ENCODE measurements at places on chromosomes 2 and 18.

DNA sequence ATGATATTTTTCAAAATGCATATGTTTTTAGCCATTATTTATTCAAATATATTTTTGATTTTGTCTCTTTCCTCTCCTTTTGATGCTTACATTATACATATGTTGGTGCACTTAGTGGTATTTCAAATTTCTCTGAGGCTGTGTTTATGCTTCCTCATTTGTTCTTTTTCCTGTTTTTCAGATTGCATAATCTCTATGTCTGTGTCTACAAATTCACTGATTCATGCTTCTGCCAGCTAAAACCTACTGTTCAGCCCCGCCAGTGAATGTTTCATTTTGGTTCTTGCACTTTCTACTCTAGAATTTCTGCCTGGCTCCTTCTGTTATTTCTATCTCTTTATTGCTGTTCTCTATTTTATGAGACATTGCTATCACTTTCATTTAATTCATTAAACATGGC is 951.7 kb upstream of the CNTNAP5 start:
- no peak for DNase-seq

DNA sequence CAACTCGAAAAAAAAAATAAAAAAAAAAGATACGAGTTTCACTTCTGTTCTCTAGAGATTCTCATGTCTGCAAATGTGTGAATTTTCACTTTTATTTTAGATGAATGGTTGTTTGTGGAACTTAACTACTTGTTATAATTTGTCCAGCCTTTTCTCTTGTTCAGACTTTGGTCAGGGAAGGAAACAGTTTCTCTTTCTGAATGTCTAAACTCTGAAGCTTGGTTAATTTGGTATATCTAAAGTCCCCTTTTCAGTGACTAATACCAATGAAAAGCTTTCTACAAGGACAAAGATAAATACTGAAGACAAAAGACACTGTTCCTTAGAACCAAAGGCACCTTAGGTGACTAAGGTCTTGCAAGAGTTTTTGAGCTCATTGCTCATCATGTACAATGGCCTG is 144.4 kb upstream of the PIEZO2 start:
- DNase-seq = no peak

DNA sequence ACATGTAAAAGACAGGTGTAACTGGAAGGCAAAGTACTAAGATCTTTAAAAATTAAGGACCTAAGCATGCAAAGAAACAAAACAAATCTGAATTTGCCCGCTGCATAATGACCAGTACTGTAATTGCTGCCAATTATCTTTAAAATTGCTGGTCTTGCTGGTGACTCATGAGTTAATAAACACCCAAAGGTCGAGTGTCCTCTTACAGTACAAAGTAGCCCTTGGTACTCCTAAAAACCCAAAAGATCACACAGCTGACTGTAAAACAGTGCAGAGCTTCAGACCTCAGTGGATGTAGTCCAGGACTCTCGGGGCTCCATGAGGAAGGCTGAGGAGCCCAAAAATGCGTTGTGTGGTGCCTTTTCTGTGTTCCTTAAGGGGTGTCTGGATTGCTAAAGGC is 308.7 kb downstream of the CNTNAP5 start:
- no peak for DNase-seq

- peak; percentile 27 for DNase-seq
These were observed 104.3 kb downstream of the CSRNP3 start for GRCh38 chr2:165573534-165574461.

DNA sequence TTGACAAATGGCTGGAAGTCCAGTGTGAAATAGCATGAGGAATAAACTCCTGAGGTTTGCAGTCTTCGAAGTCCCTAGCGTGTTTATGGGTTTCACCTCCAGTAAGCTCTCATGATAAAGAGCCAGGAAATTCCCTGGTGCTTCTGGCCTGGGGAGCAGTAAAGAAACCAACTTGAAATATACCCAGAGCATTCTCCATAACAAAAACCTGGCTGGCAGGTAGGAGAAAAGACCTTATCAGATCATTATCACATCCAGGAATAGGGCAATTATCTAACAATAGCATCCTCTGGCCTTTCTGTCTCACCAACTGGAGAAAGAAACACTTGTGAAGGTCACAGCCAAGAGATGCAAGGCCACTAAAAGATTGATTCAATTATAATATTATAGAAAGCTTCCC is 513.6 kb upstream of the LRRTM4 start:
- no peak for DNase-seq

Measured in retinal pigment epithelial cell (primary cell).